ENCODE measurements at places on chromosomes 7 and 10.

GRCh38 chr10:96891840-96892239 lies 59.7 kb downstream of the LCOR start:
- DNase-seq: no peak

GRCh38 chr7:138801256-138801655 lies 3.3 kb upstream of the ATP6V0A4 start:
- DNase-seq: no peak

- peak; percentile 85 for DNase-seq
Measured at GRCh38 chr7:36286226-36286625, 103.4 kb upstream of the ANLN start.

- no peak for DNase-seq
Measured at GRCh38 chr10:26773633-26774032, 76.1 kb downstream of the PDSS1 start.

GRCh38 chr7:74206589-74207120 lies 3.2 kb upstream of the LAT2 start:
- DNase-seq: peak; percentile 73

DNA sequence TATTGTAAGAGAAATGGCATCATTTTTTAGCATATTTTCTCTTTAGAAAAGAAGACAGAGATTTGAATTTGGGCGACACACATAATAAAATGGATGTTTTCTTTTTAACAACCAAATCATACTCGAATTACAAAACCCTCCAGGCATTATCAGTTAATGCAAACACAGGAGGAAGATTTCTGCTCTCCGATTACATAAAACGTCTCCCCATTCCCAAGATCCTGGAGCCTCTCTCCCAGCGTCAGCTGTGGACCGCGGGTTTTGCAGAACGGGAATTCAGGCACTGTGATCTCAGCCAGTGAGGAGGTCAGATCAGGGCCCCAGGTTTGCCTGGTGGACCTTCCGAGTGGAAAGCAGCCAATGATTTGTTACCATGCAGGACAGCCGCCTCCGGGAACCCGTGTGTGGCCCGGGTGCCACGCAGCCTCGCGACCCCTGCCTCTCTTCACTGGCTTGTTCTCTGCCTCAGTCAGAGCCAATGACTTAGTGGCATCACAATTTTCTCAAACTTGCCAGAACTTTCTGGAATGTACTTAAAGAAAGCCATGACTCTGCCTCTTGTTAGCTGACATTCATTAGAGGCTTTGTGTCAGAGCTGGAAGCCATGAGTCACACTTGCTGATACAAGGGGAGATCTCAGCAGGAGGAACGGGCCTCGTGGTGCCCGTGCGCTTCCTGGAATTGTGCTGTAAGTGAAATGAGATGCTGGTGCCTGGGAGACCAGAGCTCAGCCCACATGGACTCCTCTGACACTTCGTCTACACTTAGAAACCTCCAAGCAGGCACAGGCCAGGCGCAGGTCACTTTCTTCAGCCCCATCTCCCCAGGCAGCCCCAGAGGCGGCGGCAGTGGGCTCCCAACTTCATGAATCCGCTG lies 246.1 kb downstream of the KLF6 start:
- no peak for DNase-seq

GRCh38 chr7:51070151-51070550 lies 246.5 kb downstream of the COBL start:
- DNase-seq: no peak

DNA sequence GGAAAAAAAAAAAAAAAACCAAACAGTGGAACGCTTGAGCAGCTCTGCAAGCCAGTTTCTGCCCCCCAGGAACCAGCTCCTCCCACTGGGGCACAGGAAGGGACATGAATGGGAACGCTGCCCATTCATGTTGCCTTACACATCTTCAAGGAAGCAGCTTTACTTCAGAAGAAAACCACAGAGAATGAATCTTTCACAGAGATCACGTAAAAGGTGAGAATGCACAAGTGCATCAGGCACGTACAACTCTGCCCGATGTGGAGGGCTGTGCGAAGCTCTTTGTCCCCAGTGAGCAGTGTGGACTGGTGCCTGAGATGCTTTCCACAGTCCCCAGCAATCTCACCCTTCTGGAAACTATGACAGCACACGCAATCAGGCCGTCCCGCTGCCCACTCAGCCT lies 106.2 kb downstream of the DLG5 start:
- no peak for DNase-seq

DNA sequence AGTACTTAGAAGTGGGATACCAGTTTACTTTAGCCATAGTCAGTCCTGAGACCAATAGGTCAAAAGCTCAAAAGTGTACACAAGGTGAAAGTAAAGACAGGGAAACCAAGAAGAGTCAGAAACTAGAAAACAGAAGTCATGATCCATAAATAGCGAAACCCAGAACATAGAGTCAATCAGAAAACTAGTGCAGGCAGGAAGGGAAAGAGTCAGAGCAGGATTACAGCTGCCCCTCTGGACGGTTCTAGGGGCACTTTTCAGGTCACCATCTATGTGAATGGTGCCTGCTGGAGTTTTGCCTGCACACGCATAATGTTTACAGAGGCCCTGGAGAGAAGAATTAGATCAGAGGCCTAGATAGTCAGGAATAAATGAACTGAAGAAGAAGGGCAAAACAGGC lies 22.4 kb upstream of the DMTF1 start:
- DNase-seq: no peak

- no peak for DNase-seq
Measured at GRCh38 chr7:148687555-148687954, 11.1 kb upstream of the CUL1 start.

GRCh38 chr7:33868166-33868565 lies 37.2 kb upstream of the BMPER start:
- DNase-seq: no peak

DNA sequence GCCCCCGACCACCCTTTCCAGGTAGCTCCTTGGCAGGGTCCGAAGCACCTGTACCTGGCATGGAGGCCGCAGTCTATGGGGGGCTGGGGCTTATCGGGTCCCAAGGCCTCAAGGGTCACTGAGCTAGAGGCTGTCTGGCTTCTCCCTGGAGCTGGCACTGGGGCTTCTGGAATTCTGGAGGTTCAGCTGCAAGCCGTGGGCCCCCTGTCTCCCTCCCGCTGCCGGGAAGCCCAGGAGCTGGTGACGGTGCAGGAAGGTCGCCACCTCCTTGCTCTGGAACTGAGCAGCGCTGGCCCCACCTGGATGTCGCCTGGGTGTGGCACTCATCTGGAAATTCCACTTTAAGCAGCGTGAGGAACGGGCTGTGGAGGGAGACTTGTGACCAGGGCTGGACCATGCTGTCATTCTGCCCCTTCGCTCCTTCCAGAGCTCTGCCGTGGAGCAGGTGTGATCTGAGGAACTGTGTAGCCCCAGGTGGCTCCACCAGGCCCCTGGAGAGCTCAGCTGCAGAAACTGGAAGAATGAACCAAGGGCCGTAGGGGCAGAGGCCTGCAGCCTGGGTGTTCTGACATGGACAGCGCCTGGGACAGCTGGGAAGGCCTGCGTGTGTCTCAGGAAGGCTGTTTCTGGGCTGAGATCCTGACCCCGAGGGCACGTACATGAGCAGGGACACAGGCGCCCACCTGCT lies 129.7 kb upstream of the PPP2R2D start:
- DNase-seq: no peak

DNA sequence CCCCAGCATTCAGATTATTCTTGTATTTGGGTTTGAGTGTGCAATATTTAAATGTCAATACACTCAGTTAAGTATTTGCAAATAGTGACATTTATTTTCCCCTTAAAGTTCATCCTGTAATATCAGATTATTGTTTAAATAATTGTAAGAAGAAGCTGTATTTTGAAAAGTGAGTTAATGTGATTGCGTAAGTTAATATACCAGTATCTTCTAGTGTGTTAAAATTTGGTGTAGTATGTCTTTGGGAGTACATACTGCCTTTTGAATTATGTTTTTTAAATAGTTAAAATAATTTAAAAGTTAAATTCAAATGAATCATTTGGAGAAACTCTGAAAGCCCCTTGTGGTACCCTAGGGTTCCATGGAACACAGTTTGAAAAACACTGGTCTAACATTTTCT lies 28.6 kb downstream of the LRMDA start:
- no peak for DNase-seq
